Mesendoderm (in vitro differentiated cells): ENCODE measurements at places on chromosomes 3 and 15.

GRCh38 chr15:41989573-41990242 is 17.4 kb upstream of the EHD4 start:
- DNase-seq, result peak; percentile 82
- H3K4me3 ChIP-seq, result no peak overlapping the region
- no peaks in the 10 kb centered on the region for H3K27me3 ChIP-seq
- peaks cover 2% of the 10 kb centered on the region for H3K4me1 ChIP-seq

- H3K4me1 ChIP-seq, result no peaks in the 10 kb centered on the region
- H3K27me3 ChIP-seq, result no peaks in the 10 kb centered on the region
- no peak for DNase-seq
- no peak overlapping the region for H3K27ac ChIP-seq
Measured at GRCh38 chr3:133441867-133442270, 42.0 kb downstream of the BFSP2 start.

- H3K4me1 ChIP-seq, result no peaks in the 10 kb centered on the region
- no peak for DNase-seq
- no peak overlapping the region for H3K4me3 ChIP-seq
- H3K27ac ChIP-seq, result no peak overlapping the region
- H3K27me3 ChIP-seq, result no peaks in the 10 kb centered on the region
Measured at GRCh38 chr15:27480642-27481041, 509.7 kb downstream of the GABRG3 start.

- no peaks in the 10 kb centered on the region for H3K27me3 ChIP-seq
- DNase-seq, result no peak
- no peaks in the 10 kb centered on the region for H3K36me3 ChIP-seq
- no peak overlapping the region for H3K27ac ChIP-seq
- H3K4me3 ChIP-seq, result no peak overlapping the region
Measured at GRCh38 chr15:50758712-50759205, 6.7 kb downstream of the SPPL2A start.

- H3K4me3 ChIP-seq, result no peak overlapping the region
- H3K4me1 ChIP-seq, result peaks cover 2% of the 10 kb centered on the region
- H3K27ac ChIP-seq, result no peak overlapping the region
- DNase-seq, result peak; percentile 8
- H3K27me3 ChIP-seq, result no peaks in the 10 kb centered on the region
- H3K36me3 ChIP-seq, result no peaks in the 10 kb centered on the region
Measured at GRCh38 chr15:35925275-35926006, 379.5 kb upstream of the DPH6 start.

DNA sequence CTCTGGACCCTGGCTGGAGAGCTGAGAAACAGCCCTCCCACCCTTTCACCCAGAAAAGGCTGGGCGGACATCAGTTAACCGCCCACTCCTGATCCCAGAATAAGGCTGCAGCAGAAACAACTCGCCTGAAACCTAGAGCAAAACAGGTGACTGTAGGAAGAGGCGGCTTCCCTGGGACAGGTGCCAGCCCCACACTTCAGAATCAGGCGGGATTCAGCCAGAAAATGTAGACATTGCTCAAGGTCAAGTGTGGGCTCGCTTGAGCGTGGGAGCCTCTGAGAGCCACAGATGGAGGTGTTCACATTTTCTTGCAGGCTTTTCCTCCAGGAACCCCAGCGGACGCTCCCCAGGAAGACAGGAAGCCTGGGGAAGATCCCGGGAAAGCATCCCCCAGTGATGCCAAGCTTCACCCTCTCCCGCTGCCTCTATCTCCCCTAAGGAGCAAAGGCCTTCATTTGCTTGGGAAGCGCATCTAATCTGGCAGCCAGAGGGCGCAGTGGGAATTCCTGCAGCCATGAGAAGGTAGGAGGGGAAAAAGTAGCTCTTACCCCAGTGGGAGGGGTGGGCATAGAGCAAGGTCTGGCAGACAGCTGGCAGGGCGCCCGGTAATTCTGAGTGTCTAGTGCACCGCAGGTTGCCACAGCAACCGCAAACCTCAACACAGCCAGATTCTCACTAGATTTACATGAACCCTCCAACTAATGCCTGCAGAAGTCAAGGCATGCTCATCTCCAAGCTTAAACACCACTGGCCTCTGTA is 77.7 kb downstream of the OCA2 start:
- H3K4me1 ChIP-seq, result peaks cover 3% of the 10 kb centered on the region
- no peaks in the 10 kb centered on the region for H3K27me3 ChIP-seq
- H3K27ac ChIP-seq, result no peak overlapping the region
- H3K4me3 ChIP-seq, result no peak overlapping the region

- peak; percentile 14 for DNase-seq
- H3K36me3 ChIP-seq, result no peaks in the 10 kb centered on the region
- no peaks in the 10 kb centered on the region for H3K4me1 ChIP-seq
- no peak overlapping the region for H3K27ac ChIP-seq
- H3K4me3 ChIP-seq, result no peak overlapping the region
Measured at GRCh38 chr15:56869573-56869972, 48.9 kb upstream of the TCF12 start.

DNA sequence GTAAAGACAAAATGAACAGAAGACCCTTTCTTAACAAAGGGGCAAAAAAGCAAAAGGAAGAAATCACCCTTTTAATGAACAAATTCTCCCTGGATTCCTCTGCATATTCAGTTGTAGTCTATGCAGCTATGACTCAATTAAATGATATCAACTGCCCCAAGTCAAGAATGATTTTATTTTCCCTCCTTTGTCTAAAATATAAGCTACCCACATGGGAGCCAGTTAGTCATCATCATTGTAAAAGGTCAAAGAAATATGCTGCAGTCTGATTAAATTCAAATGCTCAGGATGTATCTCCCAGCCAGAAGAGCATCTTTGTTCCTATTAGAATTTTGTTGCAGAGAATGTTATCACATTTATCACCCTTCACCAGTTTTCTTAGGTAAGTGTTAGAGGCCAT is 84.0 kb downstream of the SST start:
- no peaks in the 10 kb centered on the region for H3K36me3 ChIP-seq

- H3K4me1 ChIP-seq, result peaks cover 2% of the 10 kb centered on the region
- H3K27me3 ChIP-seq, result no peaks in the 10 kb centered on the region
- peak; percentile 88 for DNase-seq
- no peaks in the 10 kb centered on the region for H3K36me3 ChIP-seq
- H3K27ac ChIP-seq, result no peak overlapping the region
- no peak overlapping the region for H3K4me3 ChIP-seq
Measured at GRCh38 chr3:137946356-137946973, 63.5 kb upstream of the CLDN18 start.

DNA sequence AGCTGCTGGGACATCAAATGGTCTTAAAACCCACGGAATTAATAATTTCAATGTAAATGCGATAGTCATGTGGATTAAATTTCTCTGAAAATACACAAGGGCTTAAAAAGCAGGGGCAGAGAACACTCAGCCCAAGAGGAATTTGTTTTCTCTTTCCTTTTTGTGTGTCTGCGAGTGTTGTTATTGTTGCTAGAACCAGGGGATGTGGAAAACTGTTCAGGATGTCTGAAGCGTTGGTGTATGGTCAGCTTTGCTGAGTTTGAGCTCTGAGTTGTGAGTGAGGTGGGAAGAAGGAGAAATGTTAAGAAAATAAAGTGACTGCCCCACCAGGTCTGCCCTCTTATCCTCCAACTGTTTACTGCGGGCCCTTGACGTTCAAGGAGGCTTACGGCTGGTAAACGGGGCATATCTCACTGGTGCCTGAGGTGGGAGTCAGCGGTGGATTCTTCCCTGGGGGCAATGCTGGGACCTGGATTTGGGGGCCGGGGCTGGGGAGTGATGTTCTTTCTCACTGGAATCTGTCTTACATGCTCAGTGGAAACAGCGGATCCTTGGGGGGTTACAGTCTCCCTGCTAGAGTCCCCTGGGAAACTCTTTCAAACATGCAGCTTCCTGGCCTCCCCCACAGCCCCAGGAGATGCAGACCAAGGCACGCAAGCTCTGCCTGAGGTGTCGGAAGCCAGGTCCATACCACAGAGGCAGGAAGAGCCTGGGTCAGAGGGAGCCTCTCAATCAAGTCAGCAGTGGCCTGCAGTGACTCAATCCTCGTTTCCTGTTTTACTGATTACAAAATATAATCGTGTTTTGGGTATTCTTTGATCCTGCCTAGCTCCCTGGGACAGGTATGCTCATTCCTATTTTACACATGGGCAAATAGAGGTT is 41.8 kb downstream of the ITGA11 start:
- peak overlapping the region; percentile 13 for H3K27ac ChIP-seq
- peak; percentile 71 for DNase-seq
- peaks cover 3% of the 10 kb centered on the region for H3K4me1 ChIP-seq
- no peaks in the 10 kb centered on the region for H3K27me3 ChIP-seq

DNA sequence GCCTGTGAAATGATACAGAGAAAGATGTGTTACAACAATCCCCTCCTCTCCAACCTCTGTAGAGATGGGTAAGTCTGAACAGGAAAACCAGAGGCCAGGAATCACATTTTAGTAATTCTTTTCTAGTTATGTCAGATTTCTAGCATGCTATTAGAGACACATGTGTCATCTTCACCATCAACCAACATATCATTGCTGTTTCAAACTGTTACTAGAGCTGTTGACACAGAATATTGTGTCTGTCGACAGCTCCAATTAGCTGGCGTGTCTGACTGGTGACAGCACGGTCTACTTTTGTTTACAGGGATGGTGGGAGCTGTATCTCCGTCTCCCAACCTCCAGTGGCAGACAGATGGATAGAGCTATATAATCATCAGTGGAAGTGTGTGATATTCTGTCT is 393.2 kb downstream of the SOX2 start:
- no peak for DNase-seq
- no peak overlapping the region for H3K4me3 ChIP-seq
- no peak overlapping the region for H3K27ac ChIP-seq

GRCh38 chr3:157130467-157131251 is 29.3 kb downstream of the CCNL1 start:
- no peaks in the 10 kb centered on the region for H3K36me3 ChIP-seq
- peak; percentile 96 for DNase-seq
- H3K4me3 ChIP-seq, result no peak overlapping the region
- peak overlapping the region; percentile 81 for H3K27ac ChIP-seq
- peaks cover 10% of the 10 kb centered on the region for H3K4me1 ChIP-seq

DNA sequence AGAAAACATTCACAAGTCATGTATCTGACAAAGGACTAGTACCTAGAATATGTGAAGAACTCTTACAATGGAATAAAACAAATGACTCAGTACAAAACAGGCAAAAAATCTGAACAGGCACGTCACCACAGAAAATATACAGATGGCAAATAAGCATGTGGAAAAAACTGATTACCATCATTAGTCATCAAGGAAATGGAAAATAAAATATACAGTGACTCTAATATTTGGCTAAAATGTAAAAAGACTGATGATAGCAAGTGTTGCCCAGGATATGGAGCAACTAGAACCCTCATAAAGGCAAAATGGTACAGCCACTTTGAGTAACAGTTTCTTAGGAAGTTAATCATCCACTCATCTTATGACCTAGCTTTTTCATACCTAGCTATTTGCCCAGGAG is 95.8 kb upstream of the ABHD17C start:
- no peak overlapping the region for H3K27ac ChIP-seq
- no peak for DNase-seq
- no peaks in the 10 kb centered on the region for H3K36me3 ChIP-seq
- H3K4me3 ChIP-seq, result no peak overlapping the region

DNA sequence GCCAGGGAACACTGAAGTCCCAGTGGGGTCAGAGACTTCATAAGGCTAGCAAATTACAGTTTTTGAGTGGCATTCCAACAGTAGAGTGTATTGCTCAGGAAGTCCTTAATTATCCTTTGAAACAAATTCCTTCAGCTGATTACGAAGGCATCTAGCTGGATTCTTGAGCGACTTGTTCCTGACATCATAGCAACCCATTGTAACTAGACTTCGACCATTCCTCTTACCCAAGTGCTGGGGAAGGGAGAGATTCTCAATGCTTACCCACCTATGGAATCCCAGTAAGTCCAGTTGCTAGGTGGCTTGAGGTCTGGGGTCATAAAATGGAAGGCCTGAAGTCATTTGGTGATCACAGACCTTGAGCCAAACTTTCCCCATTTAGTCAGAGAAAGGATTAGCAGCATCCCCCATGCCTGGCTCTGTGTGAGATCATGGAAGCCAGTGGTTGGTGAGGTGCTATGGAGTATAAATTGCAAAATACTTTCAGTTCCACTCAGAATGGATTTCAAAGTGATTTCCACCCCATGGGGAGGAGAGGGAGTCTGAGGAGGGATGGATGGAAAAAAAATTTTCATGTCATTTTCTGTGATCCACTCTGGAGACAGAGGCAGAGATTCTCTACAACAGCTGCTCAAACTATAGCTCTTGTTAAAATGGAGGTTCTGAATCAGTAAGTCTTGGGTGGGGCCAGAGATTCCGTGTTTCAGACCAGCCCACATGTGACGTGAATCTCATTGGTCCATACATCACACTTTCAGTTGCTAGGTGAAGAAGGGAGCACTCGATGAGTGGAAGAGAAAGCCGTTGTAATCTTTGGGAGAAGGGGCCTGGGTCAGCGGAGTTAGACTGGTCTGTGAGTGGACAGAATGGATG is 45.7 kb downstream of the CD86 start:
- no peaks in the 10 kb centered on the region for H3K27me3 ChIP-seq
- no peak overlapping the region for H3K4me3 ChIP-seq
- no peaks in the 10 kb centered on the region for H3K36me3 ChIP-seq
- H3K4me1 ChIP-seq, result no peaks in the 10 kb centered on the region

GRCh38 chr15:98233873-98234272 is 273.4 kb downstream of the ARRDC4 start:
- H3K27me3 ChIP-seq, result no peaks in the 10 kb centered on the region
- no peak overlapping the region for H3K27ac ChIP-seq
- H3K4me1 ChIP-seq, result no peaks in the 10 kb centered on the region
- no peak overlapping the region for H3K4me3 ChIP-seq
- no peaks in the 10 kb centered on the region for H3K36me3 ChIP-seq
- no peak for DNase-seq

DNA sequence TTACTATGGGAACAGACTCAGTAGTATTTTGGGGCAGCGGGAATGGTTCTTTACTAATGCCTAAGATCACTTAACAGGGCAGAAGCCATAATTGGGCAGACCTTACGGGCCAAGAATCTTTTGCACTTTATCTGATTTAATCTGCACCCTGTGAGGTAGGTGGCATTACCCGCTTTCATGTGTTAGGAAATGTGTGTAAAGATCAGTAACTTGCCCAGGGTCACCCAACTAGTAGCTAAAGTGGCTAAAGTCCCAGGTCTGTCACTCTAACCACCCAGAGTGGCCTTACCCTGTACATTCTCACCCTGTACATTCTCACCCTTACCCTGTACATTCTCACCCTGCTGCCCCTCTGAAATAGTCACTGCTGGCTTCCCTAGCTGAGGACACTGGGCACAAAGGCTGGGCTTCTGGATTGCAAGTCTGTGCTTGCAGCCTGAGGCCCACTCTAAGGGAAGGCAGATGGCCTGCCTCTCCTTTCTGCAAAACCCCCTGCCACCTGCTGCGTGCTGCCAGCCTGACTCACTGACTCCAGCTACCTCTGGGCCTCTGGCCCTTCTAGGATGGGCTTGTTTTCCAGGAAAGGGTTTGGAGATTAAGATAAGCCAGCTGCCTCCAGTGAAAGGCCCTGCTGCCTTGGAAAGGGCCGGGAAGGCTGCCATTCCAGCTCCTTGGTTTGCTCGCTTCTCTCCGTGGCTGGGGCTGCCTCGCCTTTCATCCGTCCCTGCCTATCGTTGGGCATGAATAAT is 37.5 kb upstream of the MYZAP start:
- H3K27me3 ChIP-seq, result no peaks in the 10 kb centered on the region
- DNase-seq, result peak; percentile 51
- no peak overlapping the region for H3K27ac ChIP-seq
- H3K4me3 ChIP-seq, result no peak overlapping the region

GRCh38 chr3:16239780-16240179 is 25.0 kb downstream of the DPH3 start:
- H3K36me3 ChIP-seq, result no peaks in the 10 kb centered on the region
- H3K4me3 ChIP-seq, result no peak overlapping the region
- no peak overlapping the region for H3K27ac ChIP-seq
- no peaks in the 10 kb centered on the region for H3K4me1 ChIP-seq
- DNase-seq, result no peak
- H3K27me3 ChIP-seq, result no peaks in the 10 kb centered on the region
